ENCODE measurements at places on chromosomes 3 and 15.
A peak's percentile ranks its signal among the peaks of the same experiment; 100 is the strongest.

DNA sequence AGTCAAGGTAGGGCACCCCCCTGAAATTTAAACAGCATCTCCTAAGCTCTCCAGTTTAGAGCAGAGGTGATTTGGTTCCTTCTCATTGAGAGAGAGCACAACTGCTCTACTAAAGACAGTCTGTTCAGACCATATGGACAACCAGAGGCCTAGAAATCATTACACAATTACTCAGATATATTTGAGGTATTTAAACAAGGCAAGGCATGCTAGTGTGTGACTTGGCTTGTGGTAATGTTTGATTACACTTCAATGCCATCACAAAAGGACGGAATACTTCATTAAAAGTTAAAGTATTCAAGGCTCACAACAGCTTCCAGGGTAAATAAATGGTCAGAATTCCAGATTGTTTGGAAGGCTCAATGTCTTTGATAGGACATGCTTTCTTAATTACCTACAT, 110.2 kb downstream of the LRTM1 start:
- DNase-seq, result no peak

- no peak for DNase-seq
These were observed 115.2 kb upstream of the PLCL2 start for GRCh38 chr3:16769525-16769924.

GRCh38 chr3:102791641-102792589, 357.1 kb downstream of the ZPLD1 start:
- DNase-seq, result no peak

DNA sequence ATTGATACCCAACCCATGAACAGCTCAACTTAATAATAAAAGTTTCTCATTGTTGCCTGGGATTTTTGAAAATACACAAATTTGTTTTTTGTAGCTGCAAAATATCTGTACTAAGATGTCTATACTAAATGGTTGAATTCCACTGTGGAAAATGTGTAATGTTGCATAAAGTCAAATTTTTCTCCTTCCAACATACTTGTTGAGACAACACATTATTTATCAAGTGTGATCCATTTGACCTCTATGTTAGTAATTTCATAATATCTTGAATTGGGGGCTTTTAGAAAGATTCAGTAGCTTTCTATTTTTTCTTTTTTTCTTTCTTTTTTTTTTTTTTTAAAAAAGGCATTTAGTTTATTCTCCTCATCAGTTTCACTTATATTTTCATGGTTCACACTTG, 88.0 kb downstream of the KCNMB2 start:
- no peak for DNase-seq

DNA sequence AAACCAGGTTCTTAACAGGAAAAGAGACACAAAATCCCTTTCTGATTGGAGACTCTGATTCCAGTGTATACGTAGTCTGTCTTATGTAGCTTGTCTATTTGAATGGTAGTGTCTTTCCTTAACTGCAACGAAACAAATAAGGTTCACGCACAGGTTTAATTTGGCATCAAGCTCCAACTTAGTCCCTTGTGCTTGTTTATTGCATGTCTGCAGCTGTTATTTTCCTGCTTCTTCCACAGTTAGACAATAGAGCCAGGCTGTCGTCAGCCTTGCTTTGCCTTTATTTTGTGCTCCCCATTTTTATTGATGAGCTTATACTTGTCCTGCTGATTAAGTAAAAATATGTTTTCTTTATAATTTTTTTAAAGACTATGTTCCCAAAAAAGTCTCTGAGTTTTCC, 152.7 kb upstream of the CDIN1 start:
- DNase-seq, result no peak

- no peak for DNase-seq
These were observed 244.4 kb upstream of the STAC start for GRCh38 chr3:36135863-36136262.

DNA sequence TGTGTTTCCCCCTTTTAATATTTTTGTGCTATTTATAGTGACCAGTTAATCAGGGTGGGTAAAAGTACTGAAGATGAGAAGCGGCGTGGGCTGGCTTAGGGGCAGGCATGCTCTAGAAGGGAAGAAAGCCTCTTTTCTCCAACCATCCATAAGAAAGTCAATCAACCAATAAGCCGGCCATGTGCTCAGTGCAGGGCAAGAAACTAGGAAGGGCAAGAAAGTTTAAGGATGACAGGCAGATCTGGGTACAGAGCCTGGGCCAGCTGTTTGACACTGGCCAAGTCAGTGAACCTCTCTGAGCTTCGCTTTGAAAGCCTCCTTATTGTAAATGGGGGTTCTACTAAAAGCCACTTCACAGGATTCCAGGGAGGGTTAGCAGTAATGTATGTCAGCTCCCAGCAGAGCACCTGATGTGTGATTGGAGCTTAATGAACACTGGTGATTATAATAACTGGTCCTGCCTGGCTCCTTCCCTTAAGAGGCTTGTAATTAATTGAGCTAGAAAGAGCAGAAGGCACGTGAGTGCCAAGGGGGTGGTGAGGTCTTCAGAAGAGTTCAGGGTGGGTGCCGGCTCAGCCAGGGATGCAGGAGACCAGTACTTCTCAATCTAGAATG, 5.7 kb upstream of the CHRNA3 start:
- no peak for DNase-seq

- no peak for DNase-seq
These were observed 16.0 kb upstream of the SRP14 start for GRCh38 chr15:40054855-40055575.

DNA sequence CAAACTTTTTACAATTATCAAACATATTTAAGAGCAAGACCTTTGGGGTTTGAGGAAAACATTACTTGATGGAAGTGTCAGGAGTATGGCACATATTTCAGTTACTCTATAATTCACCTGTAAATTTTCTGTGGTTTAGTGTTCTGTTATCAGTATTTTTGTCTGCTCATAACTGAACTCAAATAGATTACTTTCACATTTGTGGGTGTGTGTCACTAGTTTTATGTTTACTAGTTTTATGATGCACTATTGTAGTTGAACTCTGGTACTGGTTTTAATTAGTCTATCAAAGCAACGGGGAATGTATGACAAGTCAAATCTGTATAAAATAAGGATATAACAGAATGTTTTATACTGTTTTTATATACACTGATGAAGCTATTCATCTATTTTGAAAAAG, 27.2 kb downstream of the OXSM start:
- DNase-seq, result no peak

DNA sequence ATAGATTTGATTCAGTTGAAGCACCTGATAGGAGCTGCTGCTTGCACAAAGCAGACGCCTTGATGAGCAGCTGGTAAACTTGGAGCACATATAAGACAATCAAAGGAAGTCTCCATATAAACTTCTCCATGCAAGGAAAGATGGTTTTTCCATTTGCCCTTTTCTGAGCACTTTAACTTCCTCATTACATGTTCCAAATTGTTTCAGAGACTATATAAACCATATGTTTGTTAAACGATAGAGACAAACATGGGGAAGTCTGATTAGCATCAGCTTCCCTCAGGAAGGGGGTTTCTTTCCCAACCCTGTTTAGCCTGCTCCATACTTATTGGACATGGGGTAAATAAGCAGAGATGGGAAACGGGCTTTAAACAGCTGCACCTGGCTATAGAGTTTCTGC, 88.0 kb downstream of the DHX36 start:
- DNase-seq, result no peak

DNA sequence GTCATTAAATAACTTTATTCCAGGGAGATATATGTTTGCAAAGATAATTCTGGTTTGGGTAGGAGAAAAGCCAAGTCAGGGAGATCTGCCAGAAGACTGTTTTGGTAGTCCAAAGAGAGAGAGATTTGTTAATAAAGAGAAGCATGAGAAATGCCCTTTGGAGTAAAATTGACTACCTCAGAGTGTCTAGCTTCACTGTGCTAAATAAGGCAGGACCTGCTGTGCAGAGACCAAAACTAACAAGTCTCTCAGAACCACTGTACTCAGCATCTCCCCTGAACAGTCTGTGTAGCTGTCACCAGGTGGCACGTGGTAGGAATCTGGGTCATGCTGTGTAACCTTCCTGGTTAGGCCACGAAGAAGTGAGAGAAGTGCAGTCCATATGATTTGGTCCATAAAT, 31.6 kb upstream of the SLC35G2 start:
- no peak for DNase-seq

GRCh38 chr3:110493438-110494092, 578.1 kb upstream of the NECTIN3 start:
- no peak for DNase-seq

DNA sequence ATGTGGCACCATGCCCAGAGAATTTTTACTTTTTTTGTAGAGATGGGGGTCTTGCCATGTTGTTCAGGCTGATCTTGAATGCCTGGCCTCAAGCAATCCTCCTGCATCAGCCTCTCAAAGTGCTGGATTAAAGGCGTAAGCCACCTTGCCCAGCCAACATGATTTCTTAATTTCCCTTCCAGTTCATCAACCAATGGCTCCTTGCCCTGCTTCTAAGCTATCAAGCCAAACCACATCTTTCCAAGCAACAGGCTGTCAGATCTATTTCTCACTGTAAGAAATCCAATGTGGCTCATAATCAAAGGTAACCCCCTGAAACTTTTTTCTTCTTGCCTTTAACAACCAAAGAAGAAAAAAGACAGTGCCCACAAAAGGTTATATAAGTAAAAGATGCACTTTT, 204.2 kb upstream of the ICE2 start:
- no peak for DNase-seq

GRCh38 chr3:189557824-189558223, 73.4 kb upstream of the TP63 start:
- no peak for DNase-seq

GRCh38 chr15:58386641-58387040, 45.1 kb upstream of the LIPC start:
- DNase-seq, result no peak

- no peak for DNase-seq
These were observed 76.8 kb upstream of the DPH6 start for GRCh38 chr15:35622641-35623340.

- DNase-seq, result no peak
These were observed 59.7 kb downstream of the GRIP2 start for GRCh38 chr3:14480207-14481017.

- no peak for DNase-seq
These were observed 8.3 kb downstream of the ARL14 start for GRCh38 chr3:160685144-160685766.

- DNase-seq, result no peak
These were observed 102.1 kb downstream of the DUT start for GRCh38 chr15:48433226-48433886.

GRCh38 chr3:18153571-18154173, 271.5 kb downstream of the SATB1 start:
- no peak for DNase-seq

- DNase-seq, result no peak
These were observed 40.7 kb downstream of the B3GALNT1 start for GRCh38 chr3:161064413-161064812.

- no peak for DNase-seq
These were observed 532.4 kb upstream of the GBE1 start for GRCh38 chr3:82293867-82294266.

GRCh38 chr15:78177447-78177873, 28.3 kb downstream of the IDH3A start:
- peak; percentile 8 for DNase-seq

DNA sequence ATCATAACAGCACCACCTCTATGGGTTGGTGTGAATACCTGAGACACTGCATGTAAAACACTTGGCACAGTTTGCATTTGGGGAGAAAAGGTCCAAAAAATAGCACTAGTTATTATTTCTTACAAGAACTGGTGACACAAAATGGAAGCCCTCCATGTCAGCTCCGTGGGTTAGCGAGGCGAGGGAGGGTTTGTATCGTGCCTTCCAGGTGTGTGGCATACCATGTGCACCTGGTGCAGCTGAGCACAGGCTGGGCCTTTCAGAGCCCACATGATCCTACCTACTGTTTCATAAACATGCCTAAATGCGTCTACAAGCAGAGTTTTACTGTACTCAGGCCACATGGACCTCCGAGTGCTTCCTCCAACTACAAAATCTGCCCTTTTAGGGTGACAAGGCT, 5.6 kb downstream of the CXCR6 start:
- no peak for DNase-seq

GRCh38 chr3:119834754-119835370, 53.0 kb downstream of the NR1I2 start:
- DNase-seq, result no peak

DNA sequence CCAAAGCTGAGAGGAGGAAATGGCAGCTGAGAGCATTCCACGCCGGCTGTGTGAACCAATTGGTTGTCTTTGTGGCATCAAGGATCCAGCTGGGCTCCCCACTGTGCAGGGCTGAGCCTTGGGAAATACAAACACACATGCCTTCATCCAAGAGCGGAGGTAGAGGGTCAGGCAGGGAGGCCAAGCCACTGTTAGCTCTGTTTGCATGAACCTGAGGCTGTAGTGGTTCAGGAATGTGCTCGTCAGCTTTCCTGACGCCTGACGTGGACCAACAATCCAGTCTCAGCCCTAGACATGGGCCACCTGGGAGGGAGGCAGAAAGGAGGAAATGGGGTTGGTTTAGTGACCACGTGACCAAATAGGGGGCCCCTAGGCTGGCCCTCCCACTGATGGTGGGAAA, 276.9 kb downstream of the TLE3 start:
- DNase-seq, result no peak

DNA sequence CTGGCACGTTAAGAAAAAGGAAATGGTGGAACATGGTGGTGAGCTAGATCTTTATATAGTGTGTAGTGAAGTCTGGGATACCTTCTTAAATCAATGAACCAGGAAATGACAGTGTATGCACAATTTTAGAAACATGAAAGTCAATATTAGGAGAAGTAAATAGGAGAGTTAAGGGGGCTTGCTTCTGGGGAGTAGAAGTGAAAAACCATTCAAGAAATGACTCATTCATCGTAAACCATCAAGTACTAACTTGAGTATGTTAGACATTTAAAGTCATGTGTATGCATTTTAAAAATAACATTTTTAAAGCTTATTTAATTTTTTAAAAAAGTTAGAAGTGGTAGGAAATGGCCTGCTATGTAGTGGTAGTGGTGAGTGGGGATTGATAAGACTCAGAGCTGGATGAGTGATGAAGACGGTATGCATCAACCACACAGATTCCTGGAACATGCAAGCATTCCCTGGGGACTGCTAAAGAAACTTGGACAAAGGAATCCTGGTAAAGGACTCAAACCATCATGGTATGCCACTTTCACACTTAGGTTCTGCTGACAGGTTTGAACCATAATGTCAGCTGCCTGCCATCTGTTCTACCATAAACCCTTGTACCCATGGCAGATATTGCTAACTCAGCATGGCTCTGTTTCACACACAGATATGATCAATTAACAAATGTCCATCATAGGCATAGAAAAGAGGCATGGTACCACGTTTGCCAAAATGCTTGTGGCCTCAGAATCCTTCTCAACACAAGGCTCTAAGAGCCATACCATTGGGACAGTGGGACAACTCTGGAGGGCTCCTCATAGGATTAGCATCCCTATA, 28.9 kb upstream of the MITF start:
- DNase-seq, result no peak

GRCh38 chr3:1190569-1190968, 97.7 kb downstream of the CNTN6 start:
- DNase-seq, result no peak

All from C1 segment of cervical spinal cord (tissue), 14 donors.